Activated CD4-positive, alpha-beta T cell treated with anti-CD3 and anti-CD28 coated beads, Interleukin-2, amount 50 U/mL, for 4 hours (primary cell): ENCODE measurements at places on chromosomes 12 and 14.

- no peak for DNase-seq
Observed at GRCh38 chr12:10562306-10562933, 51.0 kb downstream of the MAGOHB start.

DNA sequence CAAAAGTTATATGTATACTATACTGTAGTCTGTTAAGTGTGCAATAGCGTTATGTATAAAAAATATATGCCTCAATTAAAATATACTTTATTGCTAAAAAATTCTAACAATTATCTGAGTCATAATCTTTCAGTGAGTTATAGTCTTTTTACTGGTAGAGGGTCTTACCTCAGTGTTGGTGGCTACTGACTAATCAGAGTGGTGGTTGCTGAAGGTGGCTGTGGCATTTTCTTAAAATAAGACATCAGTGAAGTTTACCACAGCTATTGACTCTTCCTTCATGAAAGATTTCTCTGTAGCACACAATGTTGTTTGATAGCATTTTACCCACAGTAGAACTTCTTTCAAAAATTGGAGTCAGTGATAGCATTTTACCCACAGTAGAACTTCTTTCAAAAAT lies 23.4 kb downstream of the POLR3B start:
- no peak for DNase-seq

- no peak for DNase-seq
Observed at GRCh38 chr12:75097003-75097402, 112.6 kb downstream of the KCNC2 start.

- DNase-seq = no peak
Observed at GRCh38 chr12:107760207-107760808, 629 bp downstream of the PRDM4 start.

DNA sequence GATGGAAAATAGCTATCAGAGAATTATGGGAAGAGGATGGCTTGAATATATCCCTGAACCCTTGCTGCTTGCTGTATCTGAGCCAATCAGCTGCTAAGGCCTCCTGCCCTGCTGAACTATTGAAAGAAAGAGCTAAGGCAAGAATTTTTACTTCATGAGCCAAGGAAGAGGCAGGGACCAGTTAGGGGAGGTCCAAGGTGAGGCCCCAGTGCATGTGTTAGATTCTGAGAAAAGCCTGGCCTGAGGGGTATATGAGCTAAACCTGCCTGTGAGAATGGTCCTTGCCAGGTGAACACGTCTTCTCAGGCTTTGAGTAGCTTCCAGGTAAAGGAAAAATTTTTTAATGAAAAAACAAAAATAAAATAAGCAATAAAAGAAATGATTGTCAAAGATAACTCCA lies 218.0 kb downstream of the SYT1 start:
- DNase-seq = no peak

- no peak for DNase-seq
Observed at GRCh38 chr12:122206976-122207375, 3.5 kb downstream of the B3GNT4 start.

GRCh38 chr14:100386121-100386520 lies 63.0 kb downstream of the SLC25A47 start:
- no peak for DNase-seq

DNA sequence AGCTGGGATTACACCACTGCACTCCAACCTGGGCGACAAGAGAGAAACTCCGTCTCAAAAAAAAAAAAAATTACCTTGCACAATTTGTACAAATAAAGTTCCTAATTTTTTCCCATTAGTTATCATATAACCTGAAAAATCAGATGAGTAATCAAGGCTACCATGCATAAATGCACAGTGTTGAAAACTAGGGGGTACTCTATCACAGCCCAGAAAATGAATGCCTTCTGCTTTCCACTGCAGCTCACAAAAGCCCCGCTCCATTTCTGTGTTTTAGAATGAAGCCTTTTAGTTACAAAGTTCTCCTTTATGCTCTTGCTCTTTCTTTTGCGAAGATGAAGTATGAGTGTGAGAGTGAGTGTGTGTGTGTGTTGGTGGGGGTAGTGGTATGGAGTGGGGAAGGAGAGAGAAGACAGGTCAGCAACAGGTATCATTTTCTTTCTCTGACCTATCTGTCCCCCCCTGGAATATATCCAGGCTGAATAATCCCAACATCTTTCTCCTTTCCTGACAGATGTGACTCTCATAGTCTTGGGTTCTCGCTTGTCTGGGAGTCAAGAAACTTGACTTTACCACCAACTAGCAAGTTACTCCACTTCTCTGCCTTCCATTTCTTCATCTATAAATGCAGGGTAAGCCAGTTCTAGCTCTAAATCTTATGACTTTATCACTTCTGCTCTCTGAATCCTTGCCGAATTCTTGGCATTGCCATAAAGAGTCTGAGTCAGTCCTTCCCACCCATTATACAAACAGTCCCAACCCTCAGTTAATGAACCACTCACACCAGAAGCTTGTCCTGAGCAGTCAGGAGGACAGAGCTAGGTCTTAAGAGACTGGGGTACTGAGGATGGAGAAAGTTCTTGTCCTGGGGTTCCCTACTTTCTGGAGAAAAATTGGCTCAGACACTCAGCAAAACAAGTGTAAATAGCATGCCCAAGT lies 16.1 kb downstream of the BIN2 start:
- no peak for DNase-seq

- DNase-seq = no peak
Observed at GRCh38 chr12:128825835-128826234, 2.1 kb upstream of the SLC15A4 start.

DNA sequence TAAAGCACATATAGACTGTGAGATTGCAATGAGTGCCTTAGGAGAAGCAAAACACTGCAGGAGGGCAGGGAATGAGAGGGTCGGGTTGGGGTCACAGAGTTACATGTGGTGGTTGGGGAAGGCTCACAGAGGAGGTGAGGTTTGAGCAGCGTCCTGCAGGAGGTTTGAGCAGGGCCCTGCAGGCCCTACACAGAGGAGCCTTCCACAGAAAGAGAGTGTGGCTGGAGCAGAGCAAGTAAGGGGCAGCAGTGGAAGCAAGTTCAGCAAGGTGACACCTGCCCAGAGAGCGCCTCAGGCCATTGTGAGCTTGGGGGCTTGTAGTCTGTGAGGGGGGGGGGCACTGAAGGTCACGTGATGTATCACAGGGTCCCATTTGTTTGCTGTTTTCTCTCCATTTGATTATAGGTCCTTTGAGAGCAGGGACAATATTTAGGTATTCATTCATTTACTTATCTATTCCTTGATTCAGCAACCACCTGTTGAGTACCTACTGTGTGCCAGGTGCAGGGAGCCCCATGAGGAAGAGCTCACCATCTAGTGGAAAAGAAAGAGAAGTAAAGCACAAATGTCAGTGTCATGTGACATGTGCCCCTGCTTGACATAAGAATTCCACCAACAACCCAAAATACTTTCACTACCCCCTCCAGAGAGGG lies 56.6 kb downstream of the GALNT16 start:
- DNase-seq = no peak

DNA sequence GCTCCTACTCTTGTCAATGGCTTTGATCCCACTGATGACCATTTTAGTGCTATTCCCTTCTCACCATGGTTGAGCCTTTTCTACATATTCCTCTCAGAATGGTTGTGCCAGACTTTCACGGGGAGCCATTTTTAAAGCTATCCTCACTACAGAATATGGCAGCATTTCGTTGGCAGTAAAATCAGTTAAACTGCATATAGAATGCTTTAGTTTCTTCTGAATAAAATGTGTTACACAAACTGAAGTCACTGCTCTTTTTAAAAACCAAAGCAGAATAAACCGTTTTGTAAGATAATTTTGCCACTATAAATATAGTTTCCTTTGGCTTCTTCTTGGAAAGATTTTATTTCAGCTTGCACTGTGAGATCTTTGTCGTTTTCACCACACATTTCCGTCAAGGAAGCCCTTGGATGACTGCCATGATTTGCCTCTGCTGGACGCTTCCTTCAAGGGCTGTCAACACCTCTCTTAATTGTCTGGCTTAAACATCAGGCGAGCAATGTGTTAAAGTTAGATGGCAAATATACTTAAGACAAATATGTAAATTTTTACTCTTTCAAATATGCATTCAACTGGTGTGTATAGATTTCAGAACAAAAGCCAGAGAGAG lies 624.2 kb downstream of the DIO2 start:
- no peak for DNase-seq

DNA sequence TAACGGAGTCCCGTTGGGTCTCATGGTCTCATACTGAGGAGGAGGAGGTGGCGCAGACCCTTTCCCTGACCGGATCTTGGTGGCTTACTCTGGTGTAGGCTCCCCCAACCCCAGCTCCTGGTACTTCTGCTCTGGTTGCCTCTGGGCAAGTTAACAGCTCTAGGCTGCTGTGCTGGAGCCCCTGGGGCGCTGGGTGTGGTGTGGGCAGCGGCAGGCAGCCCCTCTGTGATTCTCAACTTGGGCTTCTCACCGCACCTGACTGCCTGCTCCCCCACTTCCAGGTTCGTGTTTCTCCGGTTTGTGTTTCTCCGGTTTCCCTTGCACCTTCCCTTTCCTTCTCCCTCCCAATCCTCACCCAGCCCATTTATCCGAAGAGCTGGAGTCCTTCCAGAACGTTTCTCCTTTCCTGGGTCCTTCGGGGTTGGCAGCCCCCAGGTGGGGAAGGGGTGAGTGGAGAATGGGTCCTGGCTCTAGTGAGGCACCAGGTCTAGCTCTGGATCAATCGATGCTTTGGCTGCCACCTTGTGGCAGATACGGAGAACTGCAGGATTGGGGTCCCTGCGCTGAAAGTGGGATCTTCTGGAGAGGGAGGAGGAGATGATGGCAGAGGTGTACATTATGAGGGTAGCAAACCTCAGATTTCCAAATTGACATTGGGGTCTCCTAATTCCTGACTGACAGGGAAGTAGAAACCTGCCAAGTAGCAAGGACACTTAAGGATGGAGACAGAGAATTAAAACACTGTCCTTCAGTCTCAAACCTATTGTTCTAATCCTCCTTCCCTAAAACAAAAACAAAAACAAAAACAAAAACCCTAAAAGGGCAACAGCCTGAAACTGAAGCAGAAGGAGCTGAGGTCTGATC lies 8.3 kb downstream of the CISTR start:
- peak; percentile 46 for DNase-seq

DNA sequence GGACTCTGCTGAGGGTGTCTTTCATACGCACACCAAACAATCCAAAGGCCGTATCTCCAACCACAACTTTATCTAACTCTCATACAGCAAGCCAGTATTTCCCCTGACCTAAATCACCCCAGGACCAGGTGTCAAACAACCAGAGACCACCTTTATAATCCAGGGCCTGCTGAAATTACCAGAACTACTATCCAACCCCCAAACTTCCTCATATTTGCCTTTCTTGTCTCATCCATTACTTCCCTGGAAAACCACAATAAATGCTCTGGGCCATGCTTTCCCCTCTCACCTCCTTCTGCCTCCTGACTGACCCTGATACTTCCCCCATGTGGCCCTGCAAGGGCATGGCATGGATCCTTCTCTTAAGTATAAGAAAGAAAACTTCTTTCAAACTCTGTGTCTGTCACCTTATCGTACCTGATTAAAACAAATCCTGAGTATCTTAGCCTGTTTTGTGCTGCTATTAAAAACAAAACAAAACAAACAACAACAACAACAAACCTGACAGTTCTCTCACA lies 44.7 kb upstream of the CRACR2A start:
- no peak for DNase-seq

GRCh38 chr14:103192246-103192840 lies 69.1 kb downstream of the TNFAIP2 start:
- DNase-seq = no peak

- DNase-seq = no peak
Observed at GRCh38 chr12:69932676-69933552, 107.9 kb downstream of the MYRFL start.

DNA sequence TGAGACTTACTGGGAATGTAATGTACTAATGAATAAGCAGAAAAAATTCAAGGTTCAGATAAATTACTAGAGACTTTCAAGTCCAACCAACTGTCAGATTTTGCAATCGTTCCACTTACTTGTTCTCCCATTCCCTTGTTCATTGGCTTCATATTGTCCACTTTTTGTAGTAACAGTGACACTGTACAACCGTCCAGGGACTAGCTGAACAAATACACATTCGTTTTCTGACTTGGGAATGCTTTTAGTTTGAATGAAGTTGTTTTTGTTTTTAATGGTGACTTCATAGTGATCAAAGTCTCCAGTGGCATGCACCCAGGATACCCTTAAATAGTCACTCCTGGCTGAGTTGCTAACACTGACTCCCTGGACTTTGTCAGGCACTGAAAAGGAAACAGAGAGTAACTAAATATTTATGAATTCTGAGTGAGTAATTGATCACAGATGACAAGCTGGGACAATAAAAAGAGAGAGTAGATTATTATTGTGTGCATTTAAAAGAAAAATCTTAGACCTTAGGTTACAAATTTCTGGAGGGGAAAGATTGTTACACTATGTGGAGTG lies 65.4 kb downstream of the PTPRB start:
- no peak for DNase-seq

GRCh38 chr14:62905566-62905965 lies 139.7 kb downstream of the KCNH5 start:
- DNase-seq = no peak

GRCh38 chr12:86903159-86903558 lies 647.0 kb upstream of the MGAT4C start:
- DNase-seq = no peak

DNA sequence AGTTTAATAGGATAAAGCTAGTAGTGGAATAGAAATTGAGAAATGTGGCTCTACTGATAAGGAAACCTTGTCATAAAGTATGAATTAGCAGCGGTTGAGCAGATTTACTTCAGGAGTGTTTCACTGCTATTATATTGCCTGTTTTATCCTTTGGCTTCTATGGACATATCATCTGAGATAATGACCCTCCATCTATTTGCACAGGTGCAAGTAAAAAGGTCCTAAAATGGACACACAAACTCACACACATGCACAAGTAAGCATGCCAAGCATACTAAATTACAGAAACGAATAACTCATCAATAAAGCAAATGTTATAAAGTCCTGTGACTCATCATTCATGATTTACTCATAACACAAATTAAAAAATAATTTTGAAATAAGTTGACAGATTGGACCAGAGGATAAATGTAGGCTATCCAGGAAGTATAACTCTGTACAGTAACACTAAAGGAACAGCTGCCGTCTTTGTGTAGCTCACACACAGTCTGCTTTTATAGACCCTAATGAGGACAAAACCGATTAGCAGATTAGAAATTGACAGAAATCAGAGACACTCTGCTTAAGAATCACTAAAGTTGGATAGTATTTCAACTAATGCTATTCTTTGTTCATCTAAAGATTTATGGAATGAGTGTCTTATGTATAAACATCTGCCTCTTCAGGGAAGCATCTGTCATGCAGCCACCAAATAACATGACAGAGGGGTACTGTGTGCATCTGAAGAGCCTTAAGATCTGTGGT lies 73.9 kb downstream of the SYT1 start:
- DNase-seq = no peak

- no peak for DNase-seq
Observed at GRCh38 chr12:67877727-67878126, 111.5 kb upstream of the IFNG-AS1 start.
